ENCODE measurements at places on chromosomes 2 and 18. TPM values are rescaled to one million over a fixed set of nuclear protein-coding genes. Genes with fewer than 3 reads are reported as not detected.

CIB4 gene
- not detected for total RNA-seq

HOXD13 gene
- total RNA-seq, result not detected

- DNase-seq, result no peak
Measured at GRCh38 chr18:6777509-6777908, 48.0 kb downstream of the ARHGAP28 start.

- no peak for DNase-seq
Measured at GRCh38 chr2:42562474-42563144, 5.8 kb upstream of the MTA3 start.

NLRC4 gene
- 2.3 TPM for total RNA-seq

- DNase-seq, result no peak
Measured at GRCh38 chr2:113858764-113859163, 31.1 kb upstream of the ACTR3 start.

- no peak for DNase-seq
Measured at GRCh38 chr2:120929829-120930228, 194.2 kb downstream of the GLI2 start.

- no peak for DNase-seq
Measured at GRCh38 chr2:143397884-143398614, 268.8 kb downstream of the ARHGAP15 start.

UPP2 gene
- total RNA-seq, result not detected

- DNase-seq, result no peak
Measured at GRCh38 chr18:50320719-50321118, 33.2 kb upstream of the CXXC1 start.

NMUR1 gene
- total RNA-seq, result 1.8 TPM

Measured in ascending aorta (tissue), 2 donors.